ENCODE measurements at places on chromosomes 5 and 9.

DNA sequence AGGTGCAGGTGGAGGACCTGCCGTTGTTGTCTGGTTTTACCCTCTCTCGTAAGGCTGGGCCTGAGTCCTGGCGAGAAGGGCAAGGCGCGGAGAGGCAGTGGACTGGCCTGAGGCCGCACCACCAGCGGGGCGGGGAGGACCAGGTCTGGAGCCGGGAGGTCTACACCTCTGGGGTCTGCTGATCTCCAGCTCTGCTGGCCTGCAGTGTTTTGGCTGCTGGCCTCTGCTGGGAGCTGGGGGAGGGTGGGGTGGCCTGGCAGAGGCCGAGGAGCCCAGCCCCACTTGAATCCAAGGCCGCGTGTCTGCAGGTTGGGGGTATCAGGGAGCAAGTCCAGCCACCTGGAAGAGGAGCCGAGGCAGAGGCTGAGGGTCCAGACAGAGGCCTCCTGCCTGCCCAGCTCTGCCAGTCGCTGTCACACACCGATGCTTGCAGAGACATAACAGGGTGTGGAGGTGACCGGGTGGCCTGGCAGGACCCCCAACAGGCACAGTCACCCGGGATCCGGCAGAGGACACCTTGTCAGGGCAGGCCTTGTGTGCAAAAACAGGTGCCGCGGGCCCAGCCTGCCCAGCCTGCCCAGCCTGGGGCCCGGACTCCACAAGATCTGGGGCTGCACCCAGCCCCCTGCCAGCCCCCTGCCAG, 29.9 kb upstream of the NOTCH1 start:
- no peak for DNase-seq

GRCh38 chr5:4883360-4883759, 256.8 kb upstream of the ADAMTS16 start:
- DNase-seq = no peak

DNA sequence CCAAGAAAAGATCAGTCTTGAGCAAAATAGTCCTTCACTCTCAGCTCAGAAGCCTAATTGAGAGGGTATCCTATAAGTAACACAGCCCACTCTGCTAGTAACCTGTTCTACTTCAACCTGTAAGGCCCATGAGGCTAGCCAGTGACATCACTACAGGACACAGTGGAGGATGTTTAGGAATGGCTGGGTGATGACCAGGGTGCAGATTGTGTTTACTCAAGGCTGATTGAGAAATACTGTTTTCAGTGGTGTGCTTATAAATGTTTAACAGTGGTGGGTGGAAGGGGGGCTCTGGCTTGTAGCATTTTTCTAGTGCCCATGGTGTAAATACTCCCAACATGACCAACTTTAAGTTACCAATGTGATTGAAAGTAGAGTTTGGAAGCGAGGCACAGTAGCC, 159.8 kb upstream of the CCDC152 start:
- DNase-seq = no peak

GRCh38 chr5:134410822-134411221, 859 bp downstream of the CDKN2AIPNL start:
- no peak for DNase-seq

DNA sequence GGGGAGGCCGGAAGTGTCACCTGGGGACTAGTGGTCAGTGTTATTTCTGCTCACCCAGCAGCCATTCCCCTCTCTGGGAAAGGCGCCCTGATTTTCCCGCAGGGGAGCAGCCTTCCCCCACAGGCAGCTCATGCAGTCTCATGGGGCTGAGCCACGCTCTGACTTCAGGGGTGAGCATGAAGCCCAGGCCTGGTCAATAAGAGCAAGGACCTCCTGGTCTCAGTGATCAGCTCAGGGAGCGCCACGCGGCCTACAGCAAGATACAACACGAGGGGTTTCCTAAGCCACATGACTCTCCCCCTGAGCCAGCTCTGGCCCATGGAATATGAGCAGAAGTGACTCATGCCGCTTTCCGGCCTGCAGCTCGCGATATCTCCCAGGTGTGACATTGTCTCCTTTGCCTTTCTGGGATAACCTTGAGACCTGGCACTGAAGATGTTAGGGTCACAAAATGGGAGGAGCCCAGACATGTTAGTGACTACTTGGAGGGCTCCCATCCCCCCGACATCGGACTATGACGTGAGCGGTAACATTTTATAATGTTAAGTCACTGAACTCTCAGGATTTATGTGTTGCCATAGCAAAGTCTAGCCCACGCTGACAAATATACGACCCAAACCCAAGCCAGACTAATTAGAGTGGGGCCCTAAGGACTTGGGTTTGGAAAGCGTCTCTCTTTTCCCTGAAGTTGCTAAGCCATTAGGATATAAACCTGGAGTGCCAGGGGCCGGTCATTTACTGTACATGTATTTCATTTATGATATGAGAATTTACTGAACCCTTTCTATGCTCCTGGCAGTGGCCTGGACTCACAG, 46.5 kb upstream of the GFPT2 start:
- DNase-seq = no peak

- peak; percentile 2 for DNase-seq
Observed at GRCh38 chr9:29001006-29001405, 1427.7 kb upstream of the C9orf72 start.

- no peak for DNase-seq
Observed at GRCh38 chr5:180366326-180366725, 13.2 kb upstream of the GFPT2 start.

DNA sequence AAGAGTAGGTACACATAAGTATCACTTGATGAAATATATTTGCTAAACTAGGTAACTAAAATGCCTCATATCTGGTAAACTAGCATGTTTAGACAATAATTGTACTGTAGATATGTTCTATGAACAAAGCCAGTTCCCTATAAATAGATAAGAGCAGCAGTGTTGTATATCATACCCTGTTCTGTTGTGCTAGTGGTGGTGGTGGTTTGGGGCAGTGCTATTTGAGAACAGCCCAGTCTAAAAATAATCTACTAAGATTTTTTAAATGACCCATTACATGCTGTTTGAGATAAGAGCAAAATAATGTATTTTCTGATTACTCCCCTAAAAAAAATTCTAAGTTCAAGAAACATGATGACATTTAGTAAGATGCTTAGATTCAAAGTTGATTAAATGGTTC, 829.2 kb upstream of the DMAC1 start:
- no peak for DNase-seq

DNA sequence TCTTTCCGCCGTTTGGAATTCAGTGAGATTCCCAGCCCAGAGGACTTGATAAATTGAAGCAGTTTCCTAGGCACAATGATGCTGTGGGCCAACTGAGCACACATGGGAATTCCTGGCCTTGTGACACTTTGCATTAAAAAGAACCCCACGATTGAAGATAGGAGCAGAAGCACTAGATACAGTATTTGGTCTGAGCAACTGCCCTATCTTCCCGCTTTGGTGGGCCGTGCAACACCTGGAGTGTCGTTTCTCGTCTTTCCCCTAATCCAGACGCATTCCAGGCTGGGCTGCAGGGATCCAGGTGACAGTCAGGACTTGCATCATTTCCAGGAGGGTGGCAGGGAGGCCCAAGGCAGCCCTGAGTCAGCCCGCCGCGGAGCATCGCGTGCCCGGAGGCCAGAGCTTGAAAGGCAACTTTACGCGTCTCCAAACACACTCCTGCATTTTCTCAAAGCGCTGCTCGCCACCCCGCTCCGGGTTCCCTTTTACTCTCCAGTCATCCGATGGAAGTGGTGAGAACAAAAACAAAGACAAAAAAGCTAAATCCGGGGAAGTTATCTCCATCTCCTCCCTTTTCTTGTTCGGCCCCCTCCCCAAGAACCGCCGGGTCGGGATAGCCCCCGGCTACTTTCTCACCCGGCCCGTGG, 753 bp upstream of the STC2 start:
- peak; percentile 25 for DNase-seq

GRCh38 chr9:131980267-131981016, 99.2 kb downstream of the MED27 start:
- DNase-seq = no peak

- no peak for DNase-seq
Observed at GRCh38 chr9:115132648-115133047, 14.7 kb upstream of the TNC start.

- no peak for DNase-seq
Observed at GRCh38 chr5:180084638-180085561, 13.3 kb upstream of the RNF130 start.

- DNase-seq = no peak
Observed at GRCh38 chr5:178588769-178589168, 1.4 kb downstream of the COL23A1 start.

DNA sequence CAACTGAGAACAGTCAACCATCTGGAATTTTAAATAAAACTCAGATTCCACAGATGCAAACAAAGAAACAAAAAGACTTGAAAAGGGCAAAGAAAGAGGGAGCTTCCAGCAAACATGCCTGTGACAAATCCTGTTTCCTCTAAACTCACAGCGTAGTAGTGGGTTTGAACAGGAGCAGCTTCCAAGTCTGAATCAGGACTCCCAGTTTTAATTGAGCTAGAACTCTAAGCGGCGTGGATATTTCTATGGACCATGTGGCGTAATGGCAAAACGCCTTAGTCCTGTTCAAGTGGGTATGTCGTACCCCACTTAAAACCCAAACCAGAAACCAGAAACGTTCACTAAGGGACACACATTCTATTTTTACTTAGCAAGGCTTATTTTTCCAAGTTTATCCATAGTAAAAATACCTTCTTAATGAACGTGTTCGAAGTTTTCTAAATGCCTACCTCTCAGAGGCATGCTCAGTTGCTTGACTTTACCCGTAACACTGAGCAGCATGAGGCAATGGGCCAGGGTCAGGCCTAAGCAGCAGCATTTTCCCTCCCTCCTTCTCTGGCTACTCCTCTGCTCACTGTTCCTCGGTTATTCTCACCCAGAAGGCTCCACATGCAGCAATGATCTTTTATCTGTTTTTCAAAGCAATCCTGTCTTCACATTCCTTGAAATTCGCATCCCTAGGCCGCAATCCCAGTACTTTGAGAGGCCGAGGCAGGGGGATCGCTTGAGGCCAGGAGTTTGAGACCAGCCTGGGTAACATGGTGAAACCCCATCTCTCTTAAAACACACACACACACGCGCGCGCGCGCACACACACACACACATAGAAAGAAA, 77.9 kb downstream of the FNBP1 start:
- DNase-seq = no peak

DNA sequence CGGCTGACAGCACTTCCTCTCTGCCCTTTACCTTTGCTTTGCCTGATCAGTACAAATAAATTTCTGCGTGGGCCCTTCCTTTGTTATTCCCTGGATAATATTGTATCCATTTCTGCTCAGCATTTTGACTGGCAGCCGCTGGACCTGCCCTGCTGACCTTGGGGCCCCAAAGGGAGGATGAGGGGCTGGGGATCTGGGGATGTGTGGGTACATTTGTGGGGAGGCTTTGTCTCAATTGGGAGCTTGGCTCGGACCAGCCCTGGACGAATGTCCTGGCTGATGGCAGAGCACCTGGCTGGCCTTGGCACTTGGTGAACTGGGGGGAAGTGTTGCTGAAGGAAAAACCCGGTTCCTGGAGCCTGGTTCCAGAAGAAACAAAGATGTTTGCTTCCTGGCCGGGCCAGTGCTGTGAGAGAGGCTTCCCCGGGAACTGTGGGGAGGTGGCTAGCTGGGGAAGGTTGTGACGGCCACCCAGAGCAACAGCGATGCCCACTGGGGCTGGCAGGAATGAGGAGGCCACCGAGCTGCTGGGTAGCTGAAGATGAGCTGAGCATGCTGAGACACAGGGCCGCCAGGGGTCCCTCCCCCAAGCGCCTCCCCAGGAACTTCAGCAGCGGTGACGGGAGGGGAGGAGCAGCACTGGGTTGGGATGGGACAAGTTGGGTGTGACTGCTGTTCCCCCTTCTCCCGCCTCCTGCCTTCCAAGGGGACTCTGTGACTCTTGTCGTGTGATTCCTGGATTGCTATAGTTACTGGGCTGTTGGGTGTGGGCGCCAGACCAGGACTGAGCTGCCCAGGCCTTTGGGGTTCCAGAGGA, 8.4 kb downstream of the LMX1B start:
- no peak for DNase-seq

- no peak for DNase-seq
Observed at GRCh38 chr9:600006-600405, 241.5 kb upstream of the DMRT1 start.

DNA sequence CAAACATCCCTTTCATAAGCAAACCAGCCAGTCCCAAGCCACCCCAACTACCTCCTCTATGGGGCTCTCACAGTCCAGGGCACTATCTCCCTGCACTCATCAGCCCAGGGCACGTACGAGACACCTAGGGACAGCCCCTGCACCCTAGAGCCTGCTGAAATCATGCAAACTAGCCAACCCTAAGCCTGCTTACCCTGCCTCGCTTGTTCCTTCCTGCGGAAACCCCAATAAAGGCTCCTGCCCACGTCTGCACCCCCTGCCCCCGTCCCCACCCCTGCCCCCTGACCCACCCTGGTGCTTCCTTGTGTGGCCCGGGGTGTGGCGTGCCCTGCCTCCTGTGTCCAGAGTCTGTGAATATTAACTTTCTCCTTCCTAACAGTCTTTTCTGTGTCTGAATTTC, 135.9 kb downstream of the GADD45G start:
- DNase-seq = no peak

DNA sequence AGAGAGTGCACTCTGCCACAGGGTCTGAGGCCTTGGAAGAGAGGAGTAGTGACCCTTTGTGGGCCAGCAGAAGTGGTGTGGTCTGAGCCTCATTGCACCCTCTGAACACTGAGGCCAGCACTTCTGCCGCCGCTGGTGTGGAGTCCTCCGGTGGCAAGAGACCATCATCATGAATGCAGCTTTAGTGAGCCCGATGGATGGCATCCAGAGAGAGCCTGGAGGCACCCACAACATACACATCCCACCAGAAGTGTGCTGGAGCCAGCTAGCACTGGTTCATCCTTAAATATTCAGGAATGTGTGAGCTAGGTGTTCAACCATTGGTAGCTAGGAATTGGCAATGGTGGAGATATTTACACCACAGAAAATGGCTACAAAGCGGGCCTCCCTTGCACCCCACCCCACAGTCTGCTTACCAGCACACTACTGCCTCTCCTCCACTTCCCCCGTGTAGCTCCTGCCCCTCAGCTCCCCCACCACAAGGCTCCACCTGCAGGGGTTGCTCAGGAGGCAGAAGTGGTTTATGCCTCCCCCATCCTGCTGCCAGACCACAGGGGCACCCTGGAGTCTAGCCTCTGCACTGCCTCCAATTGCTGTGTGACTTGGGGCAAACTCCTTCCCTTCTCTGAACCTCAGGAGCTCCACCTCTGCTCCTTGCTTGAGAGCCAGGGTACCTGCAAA, 16.4 kb downstream of the SLC6A7 start:
- DNase-seq = peak; percentile 30

GRCh38 chr5:145739843-145740242, 95.3 kb downstream of the PRELID2 start:
- no peak for DNase-seq

GRCh38 chr9:75588808-75589207, 301.7 kb upstream of the PCSK5 start:
- DNase-seq = no peak

DNA sequence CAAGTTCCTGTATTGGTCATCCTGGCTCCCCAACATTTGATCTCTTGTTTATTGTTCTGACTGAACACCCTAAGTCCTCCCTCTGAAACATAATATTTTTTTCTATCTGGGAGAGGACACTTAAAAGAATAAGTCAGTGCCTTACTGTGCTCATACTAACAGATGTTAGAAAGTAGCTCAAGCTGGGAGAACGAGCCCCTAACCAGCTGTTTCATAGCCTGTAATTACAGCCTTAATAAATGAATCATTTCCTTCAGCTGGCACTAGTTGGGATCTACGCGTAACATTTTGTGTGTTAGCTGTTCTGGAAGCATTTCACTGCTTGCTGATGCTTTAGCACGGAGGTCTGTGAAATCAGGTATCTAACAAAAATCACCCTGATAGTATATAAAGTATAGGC, 345.9 kb upstream of the RIOK2 start:
- no peak for DNase-seq

GRCh38 chr5:68431186-68431585, 215.6 kb downstream of the PIK3R1 start:
- DNase-seq = no peak

Data from NCI-H226 (cell line).